Stimulated activated CD4-positive, alpha-beta T cell treated with anti-CD3 and anti-CD28 coated beads, Interleukin-2, amount 100 ng/mL, for 24 hours (primary cell): ENCODE measurements at places on chromosomes 2 and 18.

GRCh38 chr18:50749421-50749820, 70.4 kb downstream of the MRO start:
- no peak for DNase-seq

DNA sequence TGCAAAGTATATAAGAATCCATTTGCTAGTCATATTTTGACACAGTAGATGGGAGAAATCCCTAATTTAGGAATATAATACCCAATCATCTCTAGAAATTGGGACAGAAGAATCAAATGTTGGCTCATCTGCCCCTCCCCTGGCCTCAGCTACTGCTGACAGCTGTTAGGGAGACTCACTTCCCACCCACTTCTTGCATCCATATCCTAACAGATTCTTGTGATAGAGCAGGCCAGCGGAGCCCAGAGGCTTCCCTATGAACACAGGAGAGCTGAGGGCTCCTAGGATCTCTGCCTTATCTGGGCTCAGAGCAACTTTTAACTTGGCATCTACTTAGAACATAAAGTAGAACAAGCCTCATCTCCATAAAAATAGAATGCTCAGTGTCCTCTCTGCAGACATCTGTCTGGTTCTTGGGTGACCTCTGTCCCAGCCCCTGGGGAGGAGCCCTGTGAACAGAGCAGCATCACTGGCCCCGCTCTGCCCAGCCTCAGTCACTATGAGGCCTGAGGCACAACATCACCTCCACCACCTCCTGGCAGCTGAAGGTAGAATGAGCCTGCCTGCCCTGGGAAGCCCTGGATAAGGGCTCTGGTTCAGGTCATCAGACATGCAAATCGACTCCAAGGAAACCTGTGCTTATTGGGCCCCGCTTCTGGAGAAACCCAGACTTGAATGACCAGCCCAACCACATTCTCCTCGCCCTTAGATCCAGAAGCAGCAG, 229.7 kb downstream of the ANKRD36B start:
- no peak for DNase-seq

- no peak for DNase-seq
These were observed 30.2 kb downstream of the PRKCE start for GRCh38 chr2:45681675-45682074.

GRCh38 chr2:85455552-85456090, 37.1 kb downstream of the SH2D6 start:
- no peak for DNase-seq

DNA sequence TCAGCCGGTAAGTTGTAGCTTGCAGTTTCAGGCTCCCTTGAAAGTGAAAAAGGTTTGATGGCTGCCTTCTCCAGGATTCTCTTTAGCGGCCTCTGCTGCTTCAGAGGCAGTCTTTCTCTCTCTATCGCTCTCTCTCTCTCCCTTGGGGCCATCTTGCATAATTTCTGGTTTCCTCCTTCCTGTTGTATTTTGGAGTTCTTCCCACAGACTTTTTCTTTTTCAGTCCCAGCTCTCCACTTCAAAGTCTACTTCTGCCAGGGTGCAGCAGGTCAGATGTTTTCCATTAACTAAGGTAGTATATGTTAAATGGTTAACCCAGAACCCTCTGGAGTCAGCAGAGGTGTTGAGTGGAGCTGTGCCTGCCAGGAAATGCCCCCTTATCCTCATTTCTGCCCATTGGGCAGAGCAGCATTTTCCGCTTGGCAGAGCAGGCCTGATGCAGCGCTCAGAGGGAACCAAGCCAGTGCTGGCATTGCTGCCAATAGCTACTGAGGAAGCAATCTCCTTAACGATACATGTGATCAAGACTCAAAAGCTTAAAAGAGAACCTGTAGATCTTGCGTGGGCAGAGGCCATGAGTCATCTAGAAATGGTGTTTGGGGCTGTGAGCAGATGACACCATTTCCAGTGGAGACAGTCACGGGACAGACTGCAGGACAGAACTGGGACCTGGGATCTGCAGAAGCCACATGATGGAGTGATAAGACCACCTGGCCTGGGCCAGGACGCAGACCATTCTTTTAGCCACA, 20.8 kb downstream of the DBI start:
- peak; percentile 38 for DNase-seq

DNA sequence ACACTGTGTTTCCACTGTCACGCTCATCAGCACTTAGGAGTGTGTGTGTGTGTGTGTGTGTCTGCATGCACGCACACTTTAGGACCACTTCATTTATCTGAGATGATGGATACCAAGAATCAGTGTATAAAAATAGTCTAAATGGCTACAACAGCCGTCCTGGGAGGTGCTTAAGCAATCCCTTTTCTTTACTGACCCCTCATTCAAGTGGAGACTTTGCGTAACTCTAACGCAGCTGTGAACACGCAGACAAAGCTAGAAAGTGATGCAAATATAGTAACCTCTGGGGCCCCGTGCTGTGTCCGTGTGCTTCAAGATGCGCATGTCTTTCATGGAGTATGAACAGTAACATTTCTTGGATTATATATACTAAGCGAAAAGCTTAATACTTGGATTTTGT, 40.4 kb upstream of the RBM44 start:
- no peak for DNase-seq

DNA sequence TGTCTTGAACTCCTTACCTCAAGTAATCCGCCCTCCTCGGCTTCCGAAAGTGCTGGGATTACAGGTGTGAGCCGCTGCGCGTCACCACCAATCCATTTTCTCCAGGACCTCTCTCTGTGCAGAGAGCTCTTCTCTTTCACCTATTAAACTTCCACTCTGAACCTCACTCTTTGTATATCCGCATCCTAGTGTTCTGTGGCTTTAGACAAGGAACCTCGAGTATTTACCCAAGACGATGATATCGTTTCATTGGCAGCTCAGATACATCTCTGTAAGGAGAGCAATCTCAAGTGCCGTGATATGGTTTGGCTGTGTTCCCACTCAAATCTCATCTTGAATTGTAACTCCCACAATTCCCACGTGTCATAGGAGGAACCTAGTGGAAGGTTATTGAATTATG, 15.1 kb upstream of the WDR33 start:
- DNase-seq = no peak

- no peak for DNase-seq
These were observed 25.3 kb downstream of the SCG2 start for GRCh38 chr2:223576873-223577272.

DNA sequence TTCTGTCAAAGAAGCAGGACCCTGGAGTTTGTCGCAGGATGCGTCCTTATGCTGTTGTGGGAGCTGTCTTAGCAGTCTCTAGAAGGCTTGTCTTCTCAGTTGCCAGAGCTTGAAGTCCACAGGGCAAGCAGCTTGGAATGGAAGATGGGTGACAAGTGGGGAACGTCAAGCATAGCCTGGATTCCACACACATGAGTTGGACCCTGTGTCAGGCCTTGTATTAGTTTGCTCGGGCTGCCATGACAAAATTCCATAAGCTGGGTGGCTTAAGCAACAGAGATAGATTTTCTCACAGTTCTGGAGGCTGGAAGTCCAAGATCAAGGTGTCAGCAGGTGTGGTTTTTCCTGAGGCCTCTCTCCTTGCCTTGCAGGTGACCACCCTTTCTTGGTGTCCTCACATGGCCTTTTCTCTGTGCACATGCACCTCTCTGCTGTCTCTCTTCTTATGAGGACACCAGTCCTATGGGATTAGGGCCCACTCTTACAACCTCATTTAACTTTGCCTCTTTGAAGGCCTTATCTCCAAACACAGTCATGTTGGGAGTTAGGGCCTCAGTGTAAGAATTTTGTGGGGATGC, 51.3 kb downstream of the THNSL2 start:
- no peak for DNase-seq

DNA sequence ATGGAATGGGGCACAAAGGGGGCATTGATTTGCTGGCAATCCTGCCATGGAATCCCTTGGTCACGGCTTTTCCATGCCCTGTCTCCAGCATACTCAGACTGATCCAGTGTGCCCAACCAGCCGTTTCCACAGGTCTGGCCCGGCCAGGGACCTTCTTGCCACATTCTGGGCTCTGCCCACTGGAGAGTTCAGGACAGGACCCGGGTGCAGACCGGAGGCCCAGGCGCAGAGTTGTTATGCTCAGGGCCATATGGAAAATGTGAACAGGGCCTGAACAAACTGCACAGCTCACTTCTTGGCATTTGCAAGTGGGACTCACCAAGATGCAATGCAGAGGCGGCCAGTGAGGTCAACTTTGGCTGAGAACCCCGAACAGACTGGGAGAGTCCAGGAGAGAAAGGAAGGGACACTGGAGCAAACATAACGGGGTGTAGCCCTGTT, 15.6 kb upstream of the ASAP2 start:
- DNase-seq = no peak

- no peak for DNase-seq
These were observed 343.8 kb upstream of the EPHA4 start for GRCh38 chr2:221915926-221916325.

DNA sequence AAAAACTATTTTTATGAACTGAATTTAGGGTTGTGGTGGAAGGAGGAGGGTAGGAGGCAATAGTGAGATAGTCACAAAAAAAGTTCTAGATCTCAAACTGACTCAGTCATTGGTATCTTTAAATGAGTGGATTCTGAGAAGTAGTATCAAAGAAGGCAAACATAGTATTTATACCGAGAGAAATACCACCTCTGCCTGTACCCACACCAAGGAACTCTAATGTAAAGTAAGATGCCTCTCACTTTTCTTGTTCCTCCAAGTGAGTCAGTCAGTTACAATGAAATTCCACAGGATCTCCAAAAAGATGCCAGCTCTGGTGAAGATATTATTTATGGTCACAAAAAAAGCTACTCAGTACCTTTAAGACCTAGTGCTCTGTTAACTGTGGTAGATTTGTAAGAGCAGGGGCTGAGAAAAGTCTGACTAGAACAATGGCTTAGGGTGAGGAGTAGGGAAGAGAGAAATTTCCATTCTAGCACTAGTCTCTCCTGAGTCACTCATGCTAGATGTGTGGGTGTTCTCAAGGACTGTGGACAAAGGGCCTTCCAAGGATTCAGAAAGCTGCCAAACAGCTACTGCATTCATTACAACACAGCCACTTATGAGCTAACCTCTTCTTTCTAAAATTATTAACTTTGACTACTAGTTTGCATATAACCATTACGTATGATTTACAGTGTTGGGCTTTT, 36.3 kb downstream of the YWHAQ start:
- no peak for DNase-seq

GRCh38 chr2:65548576-65549256, 116.3 kb upstream of the SPRED2 start:
- no peak for DNase-seq

- no peak for DNase-seq
These were observed 40.7 kb downstream of the MRPL44 start for GRCh38 chr2:223997938-223998337.

DNA sequence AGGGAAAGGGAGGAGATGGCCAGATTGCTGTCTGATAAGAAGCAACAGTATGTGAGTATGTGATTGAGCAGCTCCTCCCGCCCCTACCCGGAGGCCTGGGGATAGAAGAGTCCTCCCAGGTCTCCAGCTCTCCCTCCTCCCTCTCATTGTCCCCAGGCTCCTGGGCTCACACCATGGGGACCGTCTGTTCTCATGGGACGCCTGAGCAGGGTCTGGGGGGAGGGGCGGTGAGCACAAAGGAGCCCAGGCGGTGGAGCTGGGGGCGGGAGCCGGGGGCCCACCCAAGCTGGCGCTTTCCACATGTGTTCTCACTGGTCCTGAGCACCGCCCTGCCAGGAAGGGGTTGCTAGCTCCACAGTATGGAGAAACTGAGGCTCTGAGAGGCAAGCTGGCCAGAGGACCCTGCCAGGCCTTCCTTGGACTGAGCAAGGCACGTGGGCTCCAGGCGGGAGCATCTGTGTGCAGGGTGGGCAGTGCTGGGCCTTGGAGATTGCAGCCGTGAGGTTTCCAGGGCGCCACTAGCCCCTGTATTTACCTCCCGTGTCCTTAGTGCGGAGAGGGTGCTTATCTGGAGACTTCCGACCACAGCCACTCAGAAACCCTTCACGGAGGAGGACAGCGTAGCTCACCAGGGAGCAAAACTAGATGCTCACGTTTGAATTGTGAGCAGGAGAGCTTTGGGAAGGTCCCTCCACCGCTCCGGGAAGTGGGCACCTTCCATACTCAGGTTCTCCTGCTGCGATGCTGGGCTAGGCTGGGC, 37.4 kb downstream of the PDIA6 start:
- no peak for DNase-seq

DNA sequence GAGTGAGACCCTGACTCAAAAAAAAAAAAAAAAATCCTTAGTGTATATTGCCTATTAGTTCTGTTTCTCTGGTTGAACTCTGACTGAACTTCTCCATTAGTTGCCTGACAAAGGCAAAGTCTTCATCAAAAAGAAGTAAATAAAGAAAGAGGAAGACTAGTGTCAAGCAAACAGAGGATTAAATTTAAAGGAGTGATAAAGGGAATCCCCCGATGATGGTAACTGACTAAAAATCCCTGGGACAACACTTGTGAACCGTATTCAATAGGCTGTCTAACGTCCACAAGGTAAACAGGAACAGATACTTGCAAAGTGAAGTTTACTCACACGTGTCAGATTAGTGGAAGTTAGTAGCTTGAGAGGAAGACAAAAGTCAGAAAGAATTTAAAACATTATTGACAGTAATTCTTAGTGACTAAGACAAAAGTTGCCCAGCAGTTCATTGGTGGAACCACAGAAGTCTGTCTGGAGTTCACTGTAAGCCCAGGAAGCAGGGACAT, 26.2 kb upstream of the SPOPL start:
- no peak for DNase-seq

- DNase-seq = no peak
These were observed 85.4 kb upstream of the CABLES1 start for GRCh38 chr18:23049698-23050373.

DNA sequence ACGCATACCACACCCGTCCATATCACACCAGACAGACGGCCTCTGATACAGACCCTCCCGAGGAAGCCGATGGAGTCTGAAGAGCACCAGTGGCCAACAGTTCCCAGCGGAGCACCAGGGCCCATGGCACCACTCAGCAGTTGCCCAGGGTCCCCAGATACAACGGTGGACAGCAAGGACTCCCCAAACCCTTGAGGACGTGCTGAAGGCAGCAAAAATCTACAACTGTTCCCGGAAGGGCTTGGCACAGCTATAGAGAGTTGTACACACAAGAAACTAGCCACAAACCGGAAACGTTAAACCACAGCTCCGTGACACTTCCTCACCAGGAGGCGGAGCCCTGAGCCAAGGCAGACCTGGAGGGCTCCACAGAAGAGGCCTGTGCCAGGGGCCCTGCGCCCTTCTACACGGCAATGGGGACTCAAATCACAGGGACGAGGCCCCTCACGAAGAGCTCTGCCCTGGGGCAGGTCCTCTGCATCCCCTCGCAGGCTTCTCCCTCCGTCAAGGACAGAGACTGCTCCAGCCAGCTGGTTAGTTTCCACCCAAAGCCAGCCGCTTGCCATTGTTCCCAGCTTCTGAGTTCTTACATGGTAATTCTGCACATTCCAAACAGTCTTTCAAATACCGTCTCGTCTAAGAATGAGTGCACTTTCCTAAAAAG, 133.4 kb downstream of the HDAC4 start:
- DNase-seq = peak; percentile 84

- no peak for DNase-seq
These were observed 58.7 kb downstream of the MYO3B start for GRCh38 chr2:170236680-170237047.

- no peak for DNase-seq
These were observed 16.4 kb downstream of the CRIM1 start for GRCh38 chr2:36371928-36372391.
